ENCODE measurements at places on chromosomes 5 and 9.

DNA sequence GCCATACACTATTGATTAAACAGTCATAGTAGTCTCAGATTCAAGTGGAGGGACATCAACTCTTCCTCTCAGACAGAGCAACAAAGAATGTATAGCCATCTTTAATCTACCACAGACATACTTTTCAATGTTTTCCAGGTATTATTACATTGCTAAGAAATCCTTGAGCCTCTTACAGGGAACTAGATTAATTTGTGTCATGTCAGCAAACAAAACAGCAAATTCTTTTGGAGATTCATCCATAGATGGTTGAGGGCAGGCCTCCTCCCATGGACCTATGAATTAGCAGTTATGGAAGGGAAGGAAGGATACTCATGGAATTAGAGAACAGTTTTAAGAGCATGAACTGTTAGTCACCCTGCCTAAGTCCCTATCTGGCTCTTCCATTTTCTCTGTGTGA lies 47.8 kb upstream of the ARRDC3 start:
- DNase-seq = no peak

GRCh38 chr9:116238225-116238624 lies 84.6 kb downstream of the PAPPA start:
- no peak for DNase-seq

DNA sequence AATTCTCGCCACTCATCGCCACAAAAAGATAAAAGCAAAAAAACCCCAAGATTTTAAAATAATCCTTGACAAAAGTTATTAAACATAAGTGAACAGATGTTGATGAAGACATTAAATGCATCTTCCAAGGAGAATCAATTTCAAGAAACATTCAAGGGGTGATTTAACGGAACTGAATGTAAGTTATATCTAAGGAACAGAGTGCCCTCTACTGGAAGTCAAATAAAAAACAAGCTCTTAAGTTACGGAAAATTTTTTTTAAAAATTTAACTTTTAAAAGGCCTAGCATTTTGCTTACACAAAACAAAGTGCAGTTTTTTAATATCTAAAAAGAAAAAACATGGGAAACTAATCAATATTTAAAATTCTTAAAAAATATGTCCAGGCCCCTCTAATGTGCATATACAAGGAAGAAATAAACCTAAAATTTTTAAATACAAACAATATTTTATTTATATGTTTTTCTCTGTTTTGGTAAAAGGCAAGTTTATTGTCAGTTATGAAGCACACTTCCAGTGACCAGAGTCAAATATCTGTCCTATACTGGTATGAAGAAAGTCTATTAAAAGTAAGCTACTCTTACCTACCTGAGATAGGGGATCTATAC lies 28.0 kb downstream of the TEX10 start:
- DNase-seq = no peak

DNA sequence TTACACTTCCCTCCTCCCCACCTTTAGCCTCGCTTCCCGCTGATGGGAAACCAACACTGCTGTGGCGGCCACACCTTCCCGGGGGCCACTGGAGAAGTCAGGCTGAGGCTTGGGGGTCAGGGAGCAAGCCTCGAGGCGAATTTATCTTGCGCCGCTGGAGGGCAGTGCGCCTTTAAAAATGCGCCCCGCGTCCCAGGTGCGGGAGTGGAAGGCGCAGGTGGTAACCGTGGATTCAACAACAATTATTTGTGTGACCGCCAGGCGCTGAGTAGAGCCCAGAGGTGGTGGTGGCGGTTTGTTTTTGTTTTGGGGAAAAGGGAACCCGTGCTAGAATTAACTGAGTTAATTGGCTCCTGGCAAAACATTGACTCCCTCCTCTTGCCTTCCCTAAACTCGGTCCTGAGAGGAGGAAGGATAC lies 1.1 kb downstream of the CFAP77 start:
- no peak for DNase-seq

DNA sequence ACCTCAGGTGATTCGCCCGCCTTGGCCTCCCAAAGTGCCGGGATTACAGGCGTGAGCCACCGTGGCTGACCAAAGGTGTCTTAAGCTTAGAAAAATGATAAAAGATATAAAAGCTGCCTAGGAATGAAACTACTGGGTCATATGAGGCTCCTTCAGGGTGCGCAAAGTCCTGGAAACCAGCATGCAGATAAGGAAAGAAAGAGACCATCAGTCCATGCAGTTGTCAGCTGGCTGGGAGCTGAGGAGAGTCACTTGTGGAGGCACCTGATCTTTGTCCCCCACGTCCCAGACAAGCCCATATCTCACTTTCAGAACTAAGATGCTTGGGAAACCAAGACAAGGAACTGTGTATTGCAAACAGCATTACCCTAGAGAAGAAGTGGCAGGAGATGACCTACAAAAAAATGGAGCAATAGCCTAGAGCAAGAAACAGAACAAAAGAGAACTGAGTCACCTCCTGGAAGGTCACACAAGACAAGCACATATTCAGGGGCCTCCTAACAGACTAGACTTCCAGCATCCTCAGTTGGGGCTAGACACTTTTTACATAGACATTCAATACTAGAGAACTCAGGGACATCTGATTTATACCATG lies 2.8 kb upstream of the CCDC125 start:
- DNase-seq = no peak

DNA sequence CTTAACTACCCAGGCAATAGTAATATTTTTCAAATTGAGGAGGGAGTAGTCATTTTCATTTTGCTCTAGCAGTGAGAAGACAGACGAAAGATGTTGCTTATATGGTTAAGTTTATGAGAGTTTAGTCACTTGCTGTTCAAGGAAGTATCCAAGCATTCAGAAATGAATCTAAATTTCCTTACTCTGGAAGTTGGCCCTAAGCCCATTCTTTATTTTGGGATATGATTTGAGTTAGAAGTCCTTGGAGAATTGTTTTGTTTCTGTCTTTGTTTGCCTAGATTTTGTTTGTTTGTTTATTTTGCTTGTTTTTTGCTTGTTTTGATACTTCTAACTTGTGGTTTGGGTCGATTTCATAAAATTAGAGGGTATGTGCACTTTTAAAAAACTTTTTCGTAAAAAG lies 146.4 kb upstream of the FGF10 start:
- DNase-seq = no peak

DNA sequence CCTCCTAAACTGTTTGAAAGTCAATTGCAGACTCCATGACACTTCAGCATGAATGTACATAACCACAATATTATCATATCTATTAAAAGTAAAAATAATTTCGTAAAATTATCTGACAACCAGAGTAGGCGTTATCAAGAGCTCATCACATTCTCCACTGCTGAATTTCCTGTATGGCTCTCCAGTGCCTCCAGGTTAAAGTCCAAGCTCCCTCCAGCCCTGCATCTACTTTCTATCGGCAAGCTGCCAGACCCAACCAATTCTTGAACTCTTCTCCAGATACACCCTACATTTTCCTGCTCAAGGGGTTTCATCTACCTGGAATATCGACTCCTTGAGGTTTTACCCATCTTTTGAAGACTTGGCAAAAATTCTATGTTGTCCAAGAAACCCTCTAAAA lies 74.5 kb upstream of the TBC1D2 start:
- no peak for DNase-seq

DNA sequence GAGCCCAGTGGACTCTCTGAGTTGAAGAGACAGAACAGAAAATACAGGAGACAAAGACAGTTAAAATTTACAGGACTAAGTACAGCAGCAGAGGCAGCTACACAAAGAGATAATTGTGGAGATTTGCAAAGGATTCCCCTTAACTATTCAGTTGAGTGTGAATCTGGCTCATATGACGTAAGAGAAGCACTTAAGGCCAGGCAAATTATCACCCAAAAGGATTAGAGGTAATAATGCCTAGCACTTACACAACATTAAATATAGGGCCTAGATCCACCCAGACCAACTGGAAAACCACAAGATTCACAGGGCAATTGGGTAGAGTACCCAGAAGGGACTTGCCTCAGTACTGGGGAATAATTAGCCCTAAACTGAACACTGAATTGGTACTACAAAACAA lies 41.3 kb downstream of the ADAMTS6 start:
- no peak for DNase-seq

DNA sequence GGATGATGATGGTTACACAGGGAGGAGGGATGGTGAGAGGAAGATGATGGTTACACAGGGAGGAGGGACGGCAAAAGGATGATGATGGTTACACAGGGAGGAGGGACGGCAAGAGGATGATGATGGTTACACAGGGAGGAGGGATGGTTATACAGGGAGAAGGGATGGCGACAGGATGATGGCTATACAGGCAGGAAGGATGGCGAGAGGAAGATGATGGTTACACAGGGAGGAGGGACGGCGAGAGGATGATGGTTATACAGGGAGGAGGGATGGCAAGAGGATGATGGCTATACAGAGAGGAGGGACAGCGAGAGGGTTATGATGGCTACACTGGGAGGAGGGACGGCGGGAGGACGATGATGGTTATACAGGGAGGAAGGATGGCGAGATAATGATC lies 64.1 kb upstream of the FCN1 start:
- no peak for DNase-seq

- no peak for DNase-seq
These were observed 48.2 kb upstream of the JAK2 start for GRCh38 chr9:4936823-4937222.

- peak; percentile 80 for DNase-seq
These were observed 43.7 kb upstream of the TMEM252 start for GRCh38 chr9:68584189-68585033.

DNA sequence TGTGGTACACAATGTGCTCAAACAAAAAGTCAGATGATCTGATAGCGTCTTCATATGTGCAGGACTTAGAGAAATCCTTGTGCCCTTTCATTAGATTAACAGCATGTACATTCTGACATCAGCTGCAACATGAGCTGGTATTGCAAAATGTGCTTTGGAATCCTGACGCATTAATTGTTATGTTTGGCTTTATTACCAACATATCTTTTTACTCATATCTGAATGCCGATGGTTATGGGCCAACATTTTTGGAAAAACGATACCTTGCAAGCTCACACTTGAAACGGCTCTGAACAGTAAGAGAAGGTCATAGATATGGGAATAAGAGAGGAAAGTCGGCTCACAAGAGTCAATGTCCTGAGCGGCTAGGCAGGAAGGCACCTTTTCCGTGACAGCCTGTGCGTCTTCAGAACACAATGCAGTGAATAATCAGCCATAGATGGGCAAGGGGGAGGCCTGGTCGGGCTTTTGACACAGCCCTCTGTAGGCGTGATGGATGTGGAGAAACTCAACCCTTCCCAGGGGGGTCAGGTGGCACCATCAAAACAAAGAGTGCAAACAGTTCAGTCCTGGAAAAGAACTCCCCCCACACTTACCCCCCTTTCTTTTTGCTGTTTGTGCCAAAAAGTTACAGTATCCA lies 36.4 kb upstream of the GAS1 start:
- no peak for DNase-seq

- DNase-seq = no peak
These were observed 42.5 kb downstream of the TMEM167A start for GRCh38 chr5:83034528-83035207.

- DNase-seq = peak; percentile 18
These were observed 23.6 kb downstream of the OLFML2A start for GRCh38 chr9:124800306-124801259.

DNA sequence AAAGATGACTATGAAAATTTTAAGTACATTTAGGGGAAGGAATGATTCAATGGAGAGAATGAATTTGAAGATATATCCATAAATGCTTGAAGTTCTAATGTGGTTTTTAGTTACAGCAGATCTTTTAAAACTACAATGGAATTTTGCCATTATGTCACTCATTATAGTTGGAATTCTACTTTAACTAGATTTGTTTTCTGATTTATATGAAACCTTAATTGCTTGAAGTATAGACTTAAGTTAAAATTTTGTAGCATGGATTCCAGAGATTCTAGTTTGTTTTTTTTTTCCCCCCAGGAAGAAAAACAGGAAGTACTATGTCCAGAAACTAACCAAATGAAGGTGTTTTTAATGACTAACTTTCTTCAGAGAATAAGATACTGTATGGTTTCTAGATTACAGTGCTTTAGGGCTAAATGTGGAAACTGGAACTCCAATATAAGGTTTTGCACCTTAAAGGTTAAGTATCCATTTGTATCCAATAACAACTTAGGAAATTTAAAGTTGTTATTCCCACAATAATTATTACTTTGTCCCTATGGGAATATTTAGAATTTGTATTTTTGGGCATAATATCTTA lies 70.3 kb downstream of the ZSWIM6 start:
- DNase-seq = no peak

DNA sequence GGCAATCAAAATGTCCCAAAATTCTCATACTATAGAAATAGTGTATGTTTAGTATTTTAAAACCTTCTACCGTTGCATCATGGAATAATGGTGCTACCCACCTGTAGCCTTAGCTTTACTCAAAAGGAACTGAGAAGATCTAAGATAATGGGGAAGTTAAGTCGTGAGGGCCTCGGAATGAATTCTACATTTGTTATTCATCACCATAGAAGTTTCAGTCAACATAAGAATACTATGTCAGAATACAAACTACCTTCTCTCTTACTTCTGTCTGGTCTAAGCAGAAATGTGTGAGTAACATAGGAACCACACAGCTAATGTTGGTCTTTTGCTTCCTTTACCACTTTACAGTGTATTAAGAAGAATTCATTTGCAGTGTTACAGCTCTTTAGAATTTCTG lies 43.2 kb downstream of the RFK start:
- DNase-seq = no peak

DNA sequence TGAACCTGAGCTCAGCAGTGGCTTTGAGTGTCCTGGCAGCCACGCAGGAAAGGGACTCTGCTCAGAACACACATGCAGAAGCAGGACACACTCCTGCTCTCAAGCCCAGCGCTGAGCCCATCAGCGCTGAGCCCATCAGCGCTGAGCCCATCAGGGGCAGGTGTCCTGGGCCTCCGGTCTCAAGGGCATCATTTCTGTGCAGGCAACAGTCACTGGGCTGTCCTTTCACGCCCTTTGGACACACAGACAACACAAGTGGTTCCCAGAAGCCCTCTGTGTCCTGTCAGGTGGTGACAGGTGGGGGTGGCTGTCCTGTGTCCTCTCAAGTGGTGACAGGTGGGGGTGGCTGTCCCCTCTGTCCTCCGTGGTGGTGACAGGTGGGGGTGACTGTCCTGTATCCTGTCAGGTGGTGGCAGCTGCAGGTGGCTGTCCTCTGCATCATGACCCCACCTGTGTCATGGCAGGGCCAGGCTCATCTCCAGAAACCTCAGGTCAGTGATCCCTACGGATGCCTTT lies 39.0 kb upstream of the CLPTM1L start:
- no peak for DNase-seq

DNA sequence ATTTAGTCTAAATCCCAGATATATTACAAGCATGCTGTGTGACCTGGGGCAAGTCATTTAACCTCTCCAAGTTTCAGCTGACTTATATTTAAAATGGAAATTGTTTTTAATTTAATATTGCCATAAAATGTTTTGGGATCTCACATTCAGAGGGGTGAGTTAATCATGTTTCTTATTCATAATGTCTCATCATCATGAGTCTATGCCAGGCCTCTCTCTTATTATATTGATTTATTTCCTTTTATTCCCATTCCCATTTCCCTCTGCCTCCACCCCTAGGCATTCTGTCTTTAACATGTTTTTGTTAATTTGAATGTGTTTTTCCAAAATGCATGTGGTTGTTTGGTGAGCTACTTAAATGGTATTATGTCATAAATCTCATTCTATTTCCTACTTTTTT lies 39.0 kb upstream of the TTC1 start:
- DNase-seq = no peak

- DNase-seq = no peak
These were observed 13.1 kb downstream of the NSG2 start for GRCh38 chr5:174058433-174059122.

- no peak for DNase-seq
These were observed 13.5 kb downstream of the CNTFR start for GRCh38 chr9:34575862-34576596.

GRCh38 chr5:109619606-109620005 lies 70.1 kb upstream of the MAN2A1 start:
- peak; percentile 89 for DNase-seq

- no peak for DNase-seq
These were observed 142.1 kb upstream of the CCDC152 start for GRCh38 chr5:42614509-42614908.
